ENCODE measurements at places on chromosomes 3 and 15.

- DNase-seq = no peak
Observed at GRCh38 chr15:66957431-66957720, 108.0 kb upstream of the SMAD3 start.

DNA sequence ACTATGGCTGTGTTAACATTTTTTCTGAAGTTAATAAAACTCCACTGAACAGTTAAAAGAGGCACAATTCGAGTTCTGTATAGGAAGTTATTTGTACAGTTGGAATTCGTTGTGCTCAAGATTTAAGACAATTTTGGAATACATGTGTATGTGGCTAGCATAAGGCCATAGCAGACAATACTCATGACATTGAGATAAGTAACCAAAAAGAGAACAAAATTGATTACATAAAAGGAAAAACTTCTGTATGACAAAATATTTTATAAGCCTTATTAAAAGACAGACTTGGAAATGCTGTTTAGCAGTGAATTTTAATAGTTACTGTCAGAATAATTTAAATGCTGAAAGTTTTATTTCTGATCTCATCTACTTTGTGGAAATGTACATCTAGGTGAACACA, 17.7 kb upstream of the EDEM1 start:
- DNase-seq = no peak

DNA sequence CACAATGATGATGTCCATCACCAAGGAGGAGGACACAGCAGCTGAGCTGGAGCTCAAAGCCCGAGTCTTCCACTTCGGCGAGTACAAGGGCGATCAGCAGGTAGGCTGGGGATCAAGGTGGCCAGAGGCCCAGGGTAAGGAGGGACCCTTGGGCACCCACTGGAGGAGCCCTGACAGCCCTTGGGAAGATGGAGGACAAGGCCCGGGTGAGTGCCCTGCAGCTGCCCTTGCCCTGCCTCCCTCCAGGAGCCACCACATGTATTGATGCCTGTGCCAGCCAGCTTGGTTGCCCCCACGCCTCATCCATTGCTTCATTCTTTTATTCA, 38.4 kb downstream of the CFAP100 start:
- no peak for DNase-seq

DNA sequence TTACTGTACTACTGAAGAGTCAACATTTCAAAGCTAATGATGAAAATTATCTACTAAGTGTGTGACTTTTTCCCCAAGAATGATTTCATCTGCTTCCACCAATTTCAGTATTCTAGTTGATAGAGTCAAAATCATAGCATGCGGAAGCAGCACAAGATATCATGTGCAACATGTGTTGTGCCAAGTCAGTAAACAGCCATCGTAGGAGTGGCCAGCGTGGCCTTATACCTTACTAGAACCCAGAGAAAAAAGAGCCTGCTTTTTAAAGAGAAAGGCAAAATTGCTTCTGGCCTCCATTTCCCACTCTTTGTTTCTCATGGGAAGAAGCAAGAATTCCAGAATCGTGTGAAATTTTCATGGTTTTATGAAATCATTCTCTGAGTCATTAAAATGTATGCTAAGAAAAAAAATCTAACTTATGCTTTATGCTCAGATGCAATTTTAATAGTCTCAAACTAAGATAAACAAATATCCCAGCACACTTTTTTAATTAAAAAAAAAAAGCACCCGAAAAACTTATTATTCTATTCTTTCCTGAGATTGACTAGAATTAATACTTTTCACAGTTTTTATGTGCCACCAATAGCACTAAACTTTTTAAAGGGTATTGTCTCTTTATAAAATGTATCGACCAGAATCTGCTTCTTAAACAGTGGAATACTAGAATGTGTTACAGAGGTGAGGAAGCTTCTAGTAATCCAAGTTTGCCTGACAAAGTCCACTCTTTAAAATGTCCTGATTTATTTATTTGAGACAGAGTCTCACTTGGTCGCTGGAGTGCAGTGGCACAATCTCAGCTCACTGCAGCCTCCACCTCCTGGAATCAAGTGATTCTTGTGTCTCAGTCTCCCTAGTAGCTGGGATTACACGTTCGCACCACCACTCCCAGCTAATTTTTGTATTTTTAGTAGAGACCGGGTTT, 87.3 kb downstream of the MBNL1 start:
- DNase-seq = no peak

DNA sequence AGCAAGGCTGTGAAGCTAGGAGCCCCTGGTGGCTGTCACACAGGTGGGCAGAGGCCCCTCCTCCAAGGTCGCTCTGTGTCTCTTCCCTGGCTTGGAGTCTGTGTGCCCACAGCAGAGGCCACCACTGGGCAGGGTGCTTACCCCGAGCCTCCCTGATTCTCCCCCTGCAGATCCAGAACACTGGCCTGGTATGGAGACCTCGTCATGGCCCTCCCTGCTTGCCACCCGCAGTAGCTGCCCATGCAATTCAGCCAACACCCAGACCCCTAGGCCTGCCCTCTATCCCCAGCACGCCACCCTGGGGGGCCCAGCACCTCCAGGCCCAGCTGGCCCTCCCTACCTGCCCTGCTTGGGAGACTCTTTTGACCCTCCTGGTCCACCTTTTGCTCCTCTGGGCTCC, 5.5 kb upstream of the RHO start:
- no peak for DNase-seq

- DNase-seq = no peak
Observed at GRCh38 chr3:66014651-66015050, 24.1 kb downstream of the MAGI1 start.

- DNase-seq = peak; percentile 64
Observed at GRCh38 chr3:161851941-161852566, 355.4 kb downstream of the OTOL1 start.

- no peak for DNase-seq
Observed at GRCh38 chr3:64229903-64230302, 4.6 kb upstream of the PRICKLE2 start.

- DNase-seq = no peak
Observed at GRCh38 chr3:11982341-11982941, 21.7 kb upstream of the SYN2 start.

- no peak for DNase-seq
Observed at GRCh38 chr15:61367953-61368352, 138.9 kb upstream of the RORA start.

- no peak for DNase-seq
Observed at GRCh38 chr3:107824822-107825371, 265.9 kb downstream of the CD47 start.

DNA sequence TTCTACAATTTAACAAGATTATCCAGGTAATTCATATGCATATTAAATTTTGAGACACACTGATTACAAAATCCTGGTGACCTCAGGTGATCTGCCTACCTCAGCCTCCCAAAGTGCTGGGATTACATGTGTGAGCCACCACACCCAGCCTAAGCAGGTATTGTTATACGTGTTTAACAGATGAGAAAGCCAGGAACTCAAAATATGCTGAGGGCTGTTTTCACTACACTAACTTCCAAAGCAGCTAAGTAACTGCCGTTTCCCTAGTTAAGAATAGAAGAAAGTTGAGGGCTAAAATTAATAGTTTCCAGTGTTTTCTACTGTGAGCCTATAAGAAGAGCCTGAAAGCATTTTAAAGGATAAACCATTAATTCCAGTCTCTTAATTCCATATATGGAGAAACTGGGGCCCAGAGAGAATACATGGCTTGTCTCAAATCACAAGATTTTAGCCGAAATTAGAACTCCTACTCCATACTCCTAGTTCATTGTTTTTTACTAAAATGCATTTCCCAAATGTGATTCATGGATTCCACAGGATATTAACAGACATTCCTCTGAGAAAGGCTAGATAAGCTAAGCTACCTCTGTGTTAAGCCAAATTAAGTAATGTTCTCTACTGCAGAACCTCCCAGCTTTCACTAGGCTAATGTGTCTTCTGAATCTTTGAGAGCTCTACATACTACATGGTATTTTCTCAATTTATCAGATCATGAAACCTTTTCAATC, 17.0 kb upstream of the AVEN start:
- no peak for DNase-seq

Data from PC-9 (cell line).